ENCODE measurements at places on chromosomes 2 and 18. TPM values are rescaled to one million over a fixed set of nuclear protein-coding genes. Genes with fewer than 3 reads are reported as not detected.

The SERPINB4 gene
- not detected for total RNA-seq

The C2orf81 gene
- total RNA-seq: not detected

The CDH2 gene
- 7.7 TPM for total RNA-seq

The OSBPL1A gene
- total RNA-seq: 45.5 TPM

DNA sequence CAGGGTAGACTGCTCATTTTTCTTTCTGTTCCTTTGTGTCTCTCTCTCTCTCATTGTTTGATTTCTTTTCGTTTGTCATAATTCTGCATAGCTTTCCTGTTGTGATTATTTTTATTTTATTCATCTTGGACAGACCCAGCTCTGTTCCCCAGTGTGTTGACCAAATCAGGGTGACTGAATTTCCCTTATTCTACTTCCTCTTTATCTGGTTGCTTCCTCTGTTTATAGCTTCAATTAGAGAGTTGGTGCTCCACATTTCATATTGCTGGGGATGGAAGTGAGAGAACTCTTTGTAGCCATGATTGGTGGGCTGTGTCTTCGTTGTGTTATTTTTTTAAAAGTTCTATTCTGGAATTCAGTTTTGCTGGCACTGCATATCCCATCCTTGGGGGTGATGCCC, 19.1 kb downstream of the PROKR1 start:
- no peak for DNase-seq

DNA sequence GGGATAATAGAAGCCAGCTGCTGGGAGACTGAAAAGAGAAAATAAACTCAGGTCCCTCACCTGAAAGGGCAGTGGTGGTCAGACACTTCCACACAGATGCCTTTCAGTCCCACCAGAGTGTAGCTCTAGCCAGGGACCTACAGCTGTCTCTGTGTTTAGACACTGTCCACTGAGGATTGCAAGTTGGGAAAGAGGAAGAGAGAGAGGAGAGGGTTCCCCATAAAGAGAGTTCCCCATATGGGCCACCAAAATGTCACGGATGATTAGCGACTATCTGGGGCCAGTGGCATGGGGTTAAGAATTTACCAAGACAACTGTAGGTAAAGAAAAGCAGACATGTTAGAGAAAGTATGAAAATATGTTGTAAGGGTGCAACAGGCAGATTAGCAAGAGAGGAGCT, 36.7 kb upstream of the SKA1 start:
- DNase-seq: no peak

DNA sequence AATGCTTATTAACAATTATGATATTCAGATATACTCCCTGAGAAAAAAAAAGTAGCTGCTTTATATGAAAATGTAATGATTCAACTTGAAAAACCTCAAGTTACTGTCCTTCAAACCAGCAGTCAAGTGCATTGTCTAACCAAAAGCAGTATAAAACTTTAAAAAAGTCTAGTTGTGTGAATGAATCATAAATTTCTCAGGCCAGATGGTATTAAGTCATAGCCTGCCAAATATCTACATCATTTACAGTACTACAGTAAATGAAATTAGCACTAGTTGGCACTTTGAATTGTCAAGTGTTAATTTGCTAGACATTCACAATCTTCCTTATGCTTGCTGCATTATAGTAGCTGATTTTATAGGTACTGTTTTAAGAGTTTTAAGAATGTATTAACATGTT, 85.9 kb downstream of the CBLN2 start:
- no peak for DNase-seq

GRCh38 chr2:215299337-215299859, 12.5 kb upstream of the ATIC start:
- no peak for DNase-seq

GRCh38 chr2:43313642-43314017, 87.2 kb upstream of the ZFP36L2 start:
- no peak for DNase-seq

DNA sequence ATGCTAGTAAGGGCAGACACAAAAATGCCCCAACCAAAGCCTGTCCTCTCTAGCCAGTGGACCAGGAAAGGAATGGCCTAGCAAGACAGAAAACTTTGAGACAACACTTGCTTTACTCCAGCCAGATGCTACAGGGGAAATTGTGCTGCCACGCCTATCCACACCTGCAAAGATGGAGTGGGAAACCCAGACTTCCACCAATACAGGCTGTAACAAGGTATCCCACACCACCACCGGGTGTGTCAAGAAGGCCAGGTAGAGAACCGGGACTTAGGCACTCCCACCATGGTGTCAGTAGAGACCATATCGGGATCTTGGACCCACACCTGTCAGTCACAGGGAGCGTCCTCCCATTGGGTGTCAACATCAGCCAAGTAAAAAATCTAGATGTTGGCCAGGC, 16.2 kb upstream of the ESPNL start:
- no peak for DNase-seq

DNA sequence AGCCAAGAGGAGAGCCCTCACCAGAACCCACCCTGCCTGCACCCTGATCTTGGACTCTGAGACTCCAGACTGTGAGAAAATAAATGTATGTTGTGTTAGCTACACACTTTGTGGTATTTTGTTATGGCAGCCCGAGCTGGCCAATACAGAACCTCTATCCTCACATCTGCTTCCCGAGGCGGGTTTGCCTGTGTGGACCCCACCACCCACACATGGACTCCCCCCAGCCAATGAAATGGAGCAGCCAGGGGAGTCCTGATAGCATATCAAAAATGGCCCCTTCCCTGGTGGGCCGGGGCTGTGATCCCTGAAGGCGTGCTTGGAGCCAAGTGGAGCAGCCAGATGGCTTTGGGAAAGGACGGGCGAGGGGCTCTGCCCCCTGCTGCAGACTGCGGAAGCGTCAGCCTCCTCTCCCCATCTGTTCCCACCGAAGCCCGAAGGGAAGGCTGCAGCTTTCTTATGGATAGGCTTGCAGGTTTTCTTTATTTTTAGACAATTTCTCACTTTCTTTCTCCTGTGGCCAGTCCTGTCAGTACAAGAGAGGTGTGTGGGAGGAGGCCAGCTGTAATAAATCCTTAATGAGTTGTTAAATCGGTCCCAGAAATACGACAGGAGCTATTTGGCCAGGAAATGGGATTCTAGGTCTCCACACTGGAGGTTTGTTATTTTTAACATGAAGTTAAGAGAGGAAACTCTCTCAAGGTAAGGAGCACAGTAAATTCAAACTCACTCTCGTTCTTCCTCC, 34.4 kb downstream of the TEX51 start:
- DNase-seq: no peak

GRCh38 chr2:100267751-100268150, 54.5 kb downstream of the LONRF2 start:
- DNase-seq: no peak

The COLEC11 gene
- total RNA-seq: not detected

The ARL5A gene
- total RNA-seq: 17.5 TPM

The MC2R gene
- not detected for total RNA-seq

- DNase-seq: no peak
Observed at GRCh38 chr2:99504844-99505584, 15.2 kb upstream of the REV1 start.

The NFATC1 gene
- total RNA-seq: 6.6 TPM

The PDIA6 gene
- 95.9 TPM for total RNA-seq

DNA sequence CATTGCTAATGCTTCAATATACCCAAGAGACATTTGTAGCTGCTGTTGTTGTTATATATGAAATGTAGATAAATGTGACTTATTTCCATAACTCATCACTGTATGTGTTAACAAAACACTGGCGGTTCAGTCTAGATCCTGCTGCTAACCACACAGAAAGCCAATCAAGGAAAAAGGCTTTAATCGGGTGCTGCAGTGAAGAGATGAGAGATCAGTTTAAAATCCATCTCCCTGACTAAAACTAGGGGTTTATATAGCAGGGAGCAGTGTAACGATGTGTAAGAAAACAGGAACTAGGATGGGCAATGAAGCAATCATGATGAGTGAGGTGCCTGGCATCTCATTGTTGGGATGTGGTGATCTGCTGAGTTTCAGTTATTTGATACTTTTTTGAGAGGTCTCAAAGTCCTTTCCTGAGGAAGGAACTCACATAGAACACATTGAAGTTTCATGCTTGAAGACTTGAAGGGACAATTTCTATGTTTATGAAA, 677.7 kb upstream of the CDH7 start:
- DNase-seq: no peak

- DNase-seq: no peak
Observed at GRCh38 chr2:101638181-101638711, 59.3 kb upstream of the MAP4K4 start.

DNA sequence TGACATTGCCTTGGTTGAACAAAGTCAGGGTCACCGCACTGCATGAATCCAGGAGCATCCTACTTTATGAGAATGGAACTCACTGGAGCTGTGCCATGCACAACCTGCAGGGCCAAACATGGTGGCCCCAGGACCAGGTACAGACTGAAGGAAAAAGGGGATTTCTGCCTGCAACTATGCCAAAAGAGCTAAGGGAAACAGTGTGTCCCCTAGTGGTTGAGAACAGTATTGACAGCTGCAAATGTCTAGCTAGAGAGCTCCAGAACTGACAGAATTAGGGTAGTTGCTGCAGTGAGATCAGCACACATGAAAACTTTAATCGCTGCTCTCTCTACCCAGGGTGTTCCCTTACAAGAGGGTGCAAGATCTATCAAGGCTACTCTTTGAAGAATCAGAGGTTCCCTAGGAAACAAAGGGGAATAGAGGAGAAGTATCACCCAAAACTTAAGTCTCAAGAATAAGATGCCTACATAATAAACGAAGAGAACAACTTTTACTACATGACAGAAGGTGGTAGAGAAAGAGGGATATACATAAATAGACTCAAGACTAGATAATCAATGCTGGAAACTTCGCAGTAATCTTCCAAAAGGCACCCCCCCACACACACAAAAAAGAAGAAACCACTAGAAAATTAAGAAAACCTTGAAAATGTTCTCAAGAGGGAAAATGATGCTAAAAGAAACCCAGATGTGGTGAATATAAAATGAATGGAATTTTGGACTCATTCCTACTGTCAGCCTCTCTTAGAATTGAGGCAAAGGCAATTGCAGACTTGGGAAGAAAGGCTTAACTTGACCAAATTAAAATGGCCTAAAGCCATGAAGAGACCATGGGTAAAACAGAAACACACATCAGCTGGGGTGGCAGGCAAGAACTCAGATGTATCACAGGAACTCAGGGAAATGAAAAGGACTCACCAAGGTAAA, 43.6 kb upstream of the IHH start:
- DNase-seq: no peak

The DSG1 gene
- total RNA-seq: not detected

DNA sequence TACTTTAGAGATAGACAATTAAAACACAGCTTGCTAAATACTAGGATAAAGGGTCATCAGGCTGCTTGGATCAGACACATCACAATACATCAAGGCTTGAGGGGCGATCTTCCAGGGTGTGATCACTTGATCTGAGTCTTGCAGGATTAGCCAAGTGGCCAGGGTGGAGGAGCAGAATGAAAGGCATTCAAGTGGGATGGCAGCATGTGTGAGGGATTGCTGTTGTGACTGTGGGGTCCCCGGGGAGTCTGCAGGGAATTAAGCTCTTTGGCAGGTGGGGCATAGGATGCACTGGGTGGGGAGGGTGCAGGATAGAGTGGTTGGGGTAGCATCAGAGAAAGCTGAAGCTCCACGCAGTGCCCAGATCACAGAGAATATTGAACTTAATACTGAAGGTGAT, 58.0 kb upstream of the TMEM163 start:
- no peak for DNase-seq

The SCG2 gene
- total RNA-seq: 7.1 TPM

DNA sequence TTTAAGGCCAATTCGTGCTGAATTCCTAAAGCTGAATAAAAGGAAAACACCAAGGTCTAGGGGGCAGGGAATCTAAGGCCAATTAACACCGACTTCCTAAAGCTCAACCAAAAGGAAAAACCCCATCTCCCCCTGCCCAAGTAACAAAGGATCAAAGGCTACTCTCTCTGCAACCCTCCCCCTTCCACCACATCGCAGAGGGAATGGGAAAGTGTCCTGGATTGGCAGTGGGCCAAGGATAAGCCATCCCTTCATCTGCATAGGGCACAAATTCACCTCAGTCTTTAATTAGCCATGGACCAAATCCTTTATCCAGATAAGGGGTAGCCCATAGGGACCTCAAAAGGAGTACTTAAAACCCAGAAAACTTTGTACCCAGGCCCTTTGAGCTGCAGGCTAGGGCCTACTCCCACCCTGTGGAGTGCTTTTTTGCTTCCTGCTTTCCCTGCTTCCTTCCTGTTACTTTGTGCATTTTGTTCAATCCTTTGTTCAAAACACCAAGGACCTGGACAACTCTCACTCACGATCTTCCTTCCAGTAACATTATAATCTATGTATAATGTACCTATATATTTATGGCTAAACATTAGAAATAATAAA, 2119.8 kb upstream of the CELF4 start:
- no peak for DNase-seq

GRCh38 chr2:179701524-179702110, 159.8 kb downstream of the ZNF385B start:
- no peak for DNase-seq

The CTLA4 gene
- not detected for total RNA-seq

The DARS1 gene
- total RNA-seq: 43.0 TPM

DNA sequence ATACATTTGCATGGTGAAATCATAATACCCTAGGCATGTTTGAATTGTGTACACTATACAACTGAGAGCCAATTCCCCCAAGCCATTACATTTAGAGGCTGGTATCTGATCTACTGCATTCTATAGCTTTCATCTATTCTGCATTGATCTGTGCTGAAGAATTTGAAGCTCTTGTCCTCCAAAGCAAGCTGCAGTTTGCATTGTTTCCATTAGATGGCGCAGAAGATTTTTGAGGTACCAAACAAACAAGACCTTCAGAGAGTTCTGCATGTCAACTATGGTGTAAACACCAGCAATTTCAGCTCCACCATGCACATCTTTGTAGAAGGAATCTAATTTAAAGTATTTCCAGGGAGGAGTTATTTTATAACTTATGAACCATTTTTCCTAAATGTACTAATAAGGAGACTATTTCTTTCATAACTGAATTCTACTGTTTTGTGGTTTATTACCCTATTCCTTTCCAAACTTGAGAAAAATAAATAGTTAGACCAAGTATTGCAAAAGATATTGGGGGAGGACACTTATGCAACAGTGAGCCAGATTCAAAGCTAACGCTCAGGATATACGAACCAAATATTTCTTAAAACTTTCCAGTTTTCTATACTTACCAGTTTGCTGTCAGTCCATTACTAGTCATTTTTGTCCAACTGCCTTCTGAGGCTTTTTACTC, 761.8 kb upstream of the ACVR2A start:
- DNase-seq: peak; percentile 40

DNA sequence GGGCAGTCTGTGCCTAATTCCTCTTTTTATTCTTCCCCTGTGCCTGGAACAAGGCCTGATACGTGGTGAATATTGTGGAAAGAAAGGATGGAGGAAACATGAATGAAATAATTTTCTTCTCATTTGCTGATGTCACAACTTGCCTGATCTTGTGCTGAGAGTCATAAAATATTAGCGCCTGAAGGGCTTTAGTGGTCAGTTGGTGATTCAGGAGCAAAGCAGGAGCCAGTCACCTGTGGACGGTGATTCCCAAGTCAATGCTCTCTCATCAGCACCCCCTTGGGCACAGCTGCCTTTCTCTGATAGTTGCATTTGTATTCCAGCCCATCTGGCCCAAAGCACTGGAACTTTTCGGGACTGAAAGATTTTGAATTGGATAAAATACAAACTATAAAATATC, 502.6 kb upstream of the RAB12 start:
- no peak for DNase-seq

The LYPD1 gene
- total RNA-seq: 3.3 TPM

Data from stomach (tissue), 19 donors.